ENCODE measurements at places on chromosomes 7 and 10.

DNA sequence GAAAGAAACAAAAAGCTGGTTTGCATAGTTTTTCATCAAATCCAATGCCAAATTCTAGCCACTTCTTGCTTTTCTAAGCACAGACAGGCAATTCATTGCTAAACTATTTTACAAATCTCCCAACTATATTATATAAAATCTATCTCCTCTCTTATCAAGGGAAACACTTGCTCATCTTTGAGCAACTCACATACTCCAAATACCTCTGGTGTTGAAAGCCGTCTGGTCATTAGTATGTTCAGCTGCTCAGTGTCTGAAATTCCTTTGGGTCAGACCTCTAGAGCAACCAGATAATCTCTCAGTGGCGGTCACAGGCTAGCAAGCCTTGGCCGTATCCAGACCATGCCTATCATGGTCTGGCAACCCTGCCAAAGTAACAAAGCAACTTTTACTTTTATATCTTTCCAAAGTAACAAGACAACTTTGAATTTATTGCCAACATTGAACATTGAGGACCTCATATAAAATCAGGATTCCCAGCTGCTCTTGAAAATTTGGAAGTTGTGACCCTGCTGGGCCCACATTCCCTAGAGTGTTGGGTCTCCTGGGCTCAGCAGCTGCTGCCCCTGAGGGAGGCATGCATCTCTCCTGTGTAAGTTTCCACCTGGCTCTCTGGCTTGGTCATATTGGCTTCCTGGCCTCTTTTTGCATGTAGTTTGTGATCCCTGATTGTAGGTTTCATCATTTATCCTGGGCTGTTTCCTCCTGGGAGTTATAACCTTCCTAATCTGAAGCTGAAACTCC lies 56.8 kb upstream of the LANCL2 start:
- DNase-seq = no peak

- DNase-seq = no peak
Measured at GRCh38 chr7:111183321-111183720, 92.4 kb downstream of the LRRN3 start.

- no peak for DNase-seq
Measured at GRCh38 chr10:56349611-56350010, 11.4 kb downstream of the ZWINT start.

GRCh38 chr10:121428867-121429266 lies 169.4 kb downstream of the FGFR2 start:
- no peak for DNase-seq

- no peak for DNase-seq
Measured at GRCh38 chr7:1339611-1340010, 106.9 kb downstream of the UNCX start.

GRCh38 chr7:35697414-35698175 lies 2.7 kb upstream of the HERPUD2 start:
- peak; percentile 84 for DNase-seq

DNA sequence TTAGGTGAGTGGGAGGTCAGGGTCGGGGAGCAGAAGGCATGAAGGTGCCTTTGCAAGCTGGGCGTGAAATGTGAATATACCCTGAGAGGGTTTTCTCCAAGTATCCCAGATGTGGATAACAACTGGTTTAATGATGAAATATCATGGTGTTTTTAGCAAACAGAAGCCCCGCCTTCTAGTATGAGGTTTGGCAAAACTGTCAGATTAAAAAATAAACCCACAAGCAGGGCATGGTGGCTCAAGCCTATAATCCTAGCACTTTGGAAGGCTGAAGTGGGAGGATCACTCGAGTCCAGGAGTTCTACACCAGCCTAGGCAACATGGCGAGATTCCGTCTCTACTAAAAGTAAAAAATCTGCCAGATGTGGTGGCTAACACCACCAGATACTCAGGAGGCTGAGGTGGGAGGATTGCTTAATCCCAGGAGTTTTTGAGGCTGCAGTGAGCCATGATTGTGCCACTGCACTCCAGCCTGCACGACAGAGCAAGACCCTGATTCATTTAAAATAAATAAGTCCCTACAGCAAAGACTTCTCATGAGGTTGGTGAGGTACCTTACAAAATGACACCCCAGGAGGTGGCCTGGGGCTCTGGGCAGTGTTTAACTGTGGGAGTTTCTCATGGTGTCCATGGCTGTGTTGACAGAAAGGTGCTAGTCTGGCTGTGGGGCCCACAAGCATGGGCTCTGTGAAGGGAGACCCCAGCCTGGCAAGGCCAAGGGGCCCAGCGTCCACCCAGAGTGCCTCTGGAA lies 6.7 kb upstream of the PWWP2B start:
- no peak for DNase-seq

DNA sequence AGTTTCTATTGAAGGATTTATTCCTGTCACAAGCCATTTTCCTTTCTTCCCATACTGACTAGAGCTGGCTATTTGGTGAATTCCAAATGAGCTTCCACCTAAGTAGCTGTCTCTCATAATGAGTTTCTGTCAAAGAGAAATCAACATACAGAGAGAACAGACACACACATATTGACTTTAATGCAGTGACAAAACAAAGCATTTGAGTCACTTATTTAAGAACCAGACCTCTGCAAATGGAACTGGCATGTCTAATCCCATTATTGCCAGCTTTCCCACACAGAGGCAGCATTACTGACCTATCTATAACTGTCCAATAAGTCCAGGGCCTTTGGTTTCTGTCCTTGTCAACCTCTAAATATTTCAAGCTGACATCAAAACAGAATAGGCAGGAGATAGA lies 179.3 kb upstream of the CSTF2T start:
- DNase-seq = no peak
